ENCODE measurements at places on chromosomes 1 and 21. TPM values are rescaled to one million over a fixed set of nuclear protein-coding genes. Genes with fewer than 3 reads are reported as not detected.

DNA sequence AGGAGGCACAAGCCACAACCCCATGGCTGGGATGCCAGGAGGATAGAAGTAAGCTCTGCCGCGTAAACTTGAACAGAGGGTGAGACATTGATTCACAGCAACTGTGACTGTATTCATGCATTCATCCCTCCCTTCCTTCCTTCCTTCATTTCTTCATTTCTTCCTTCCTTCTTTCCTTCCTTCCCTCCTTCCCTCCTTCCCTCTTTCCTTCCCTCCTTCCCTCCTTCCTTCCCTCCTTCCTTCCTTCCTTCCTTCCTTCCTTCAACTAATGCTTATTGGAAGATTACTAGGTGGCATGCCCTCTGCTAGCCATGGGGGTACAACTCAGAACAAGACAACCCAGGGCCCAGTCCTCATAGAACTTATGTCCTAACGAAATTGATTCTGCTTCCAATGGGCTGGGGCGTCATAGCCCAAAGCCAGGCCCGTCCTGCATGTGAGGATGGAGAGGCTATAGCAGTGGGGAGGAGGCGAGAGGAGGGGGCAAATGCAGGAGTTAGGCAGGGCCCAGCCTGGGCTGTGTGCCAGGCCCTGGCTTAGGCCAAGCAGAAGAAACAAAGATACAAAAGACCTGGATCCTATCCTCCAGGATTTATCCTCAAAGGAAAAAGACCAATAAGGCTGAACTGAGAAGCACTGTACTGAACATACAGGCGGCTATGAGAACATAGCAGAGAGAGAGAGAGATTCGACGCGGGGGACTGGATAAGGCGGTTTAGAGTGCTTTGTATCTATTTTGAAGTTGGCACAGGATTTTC is 24.4 kb upstream of the PAXBP1 start:
- DNase-seq = no peak

- DNase-seq = peak; percentile 55
Measured at GRCh38 chr1:213982672-213983492, 4.9 kb upstream of the PROX1 start.

GRCh38 chr1:4227986-4228385 is 327.9 kb upstream of the C1orf174 start:
- no peak for DNase-seq

DNA sequence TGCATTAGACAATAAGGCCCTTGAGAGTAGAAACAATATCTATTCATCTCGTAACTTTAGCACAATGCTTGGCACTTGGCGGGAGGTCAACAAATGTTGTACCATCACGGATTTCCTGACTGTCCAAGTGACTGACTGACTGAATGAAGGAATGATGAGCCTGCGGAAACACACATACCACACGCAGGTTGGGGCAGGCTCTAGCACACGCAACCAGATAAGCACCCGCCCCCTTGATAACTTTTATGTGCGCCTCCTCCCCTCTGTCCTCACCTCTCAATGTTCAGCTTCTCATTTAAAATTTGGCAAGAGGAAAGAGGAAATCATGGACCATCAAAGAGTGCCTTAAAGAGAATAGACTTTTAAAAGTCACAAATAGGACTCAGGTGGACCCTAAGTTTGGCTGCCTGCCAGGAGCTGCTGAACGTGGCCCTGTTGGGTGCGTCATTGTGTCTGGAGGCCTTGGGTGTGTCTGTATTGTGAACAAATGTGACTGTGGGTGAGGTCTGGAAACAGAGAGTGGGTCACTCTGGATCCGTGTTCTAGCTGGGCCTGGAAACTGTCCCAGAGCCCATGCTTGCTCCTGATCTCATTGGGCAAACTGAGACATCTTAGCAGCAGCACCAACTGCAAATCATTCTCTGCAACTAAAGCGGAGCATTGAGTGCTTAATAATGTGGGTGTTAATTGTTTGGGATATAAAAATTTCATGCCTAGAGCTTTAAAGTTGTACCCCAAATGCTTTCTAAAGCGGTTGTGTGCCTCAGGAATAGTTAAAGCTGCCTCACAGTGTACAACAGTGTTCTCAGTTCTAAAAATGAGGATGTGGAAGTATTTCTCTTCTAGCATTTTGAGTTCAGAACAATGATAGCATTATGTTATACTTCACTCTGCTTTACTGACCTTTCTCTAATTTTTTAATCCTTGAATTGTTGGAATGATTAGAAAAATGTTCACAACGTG is 47.6 kb upstream of the ABCG1 start:
- DNase-seq = no peak

- DNase-seq = no peak
Measured at GRCh38 chr1:192709544-192709943, 73.6 kb downstream of the RGS13 start.

- DNase-seq = no peak
Measured at GRCh38 chr21:44303490-44303981, 3.7 kb downstream of the PFKL start.

GRCh38 chr1:34373912-34374311 is 197.2 kb downstream of the C1orf94 start:
- no peak for DNase-seq

DNA sequence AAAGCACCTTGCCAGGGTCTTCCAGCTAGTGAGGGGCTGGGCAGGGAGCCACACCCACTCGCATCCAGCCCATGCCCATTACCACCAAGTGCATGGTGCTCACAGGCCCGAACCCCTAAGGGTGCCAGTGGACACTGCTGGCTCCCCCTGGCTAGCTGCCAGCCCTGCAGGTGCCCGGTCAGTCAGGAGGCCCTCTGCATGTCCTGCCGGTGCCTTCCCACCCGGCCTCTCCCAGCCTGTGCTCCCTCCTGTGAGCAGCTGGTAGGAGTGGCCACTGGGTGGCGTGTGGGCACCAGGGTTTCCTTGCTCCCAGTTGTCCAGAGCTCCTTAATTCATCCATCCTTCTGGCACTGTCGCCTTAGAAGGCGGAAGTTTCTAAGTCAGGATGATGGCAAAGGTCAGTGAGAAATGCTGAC is 33.4 kb downstream of the QSOX1 start:
- DNase-seq = peak; percentile 44

DNA sequence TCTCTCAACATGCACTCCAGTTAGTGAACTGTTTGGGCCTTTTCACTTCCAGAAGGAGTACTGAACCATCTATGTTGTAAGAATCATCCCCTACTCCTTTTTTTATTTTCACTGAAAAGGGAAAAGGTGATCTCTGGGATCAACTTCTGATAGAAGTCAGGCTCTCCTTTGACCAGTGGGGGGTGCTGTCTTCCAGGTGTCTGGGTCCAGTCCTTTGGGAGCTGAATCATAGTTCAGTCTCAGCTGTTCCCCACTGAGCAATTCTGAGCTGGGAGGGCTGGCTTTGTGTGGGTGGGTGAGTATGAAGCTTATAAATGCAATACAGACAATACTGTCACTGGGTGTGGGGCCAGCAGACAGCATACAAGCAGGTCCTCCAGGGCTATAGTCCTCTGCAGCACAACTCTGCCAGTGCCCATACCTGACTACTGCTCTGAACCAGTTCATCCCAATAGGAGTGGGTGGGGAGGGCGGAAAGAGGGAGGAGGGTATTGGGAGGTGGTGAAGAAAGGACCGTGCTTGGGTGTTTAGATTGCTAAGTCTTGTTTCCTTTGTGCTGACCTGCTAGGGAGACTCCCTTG is 12.5 kb upstream of the SARS1 start:
- peak; percentile 37 for DNase-seq

DNA sequence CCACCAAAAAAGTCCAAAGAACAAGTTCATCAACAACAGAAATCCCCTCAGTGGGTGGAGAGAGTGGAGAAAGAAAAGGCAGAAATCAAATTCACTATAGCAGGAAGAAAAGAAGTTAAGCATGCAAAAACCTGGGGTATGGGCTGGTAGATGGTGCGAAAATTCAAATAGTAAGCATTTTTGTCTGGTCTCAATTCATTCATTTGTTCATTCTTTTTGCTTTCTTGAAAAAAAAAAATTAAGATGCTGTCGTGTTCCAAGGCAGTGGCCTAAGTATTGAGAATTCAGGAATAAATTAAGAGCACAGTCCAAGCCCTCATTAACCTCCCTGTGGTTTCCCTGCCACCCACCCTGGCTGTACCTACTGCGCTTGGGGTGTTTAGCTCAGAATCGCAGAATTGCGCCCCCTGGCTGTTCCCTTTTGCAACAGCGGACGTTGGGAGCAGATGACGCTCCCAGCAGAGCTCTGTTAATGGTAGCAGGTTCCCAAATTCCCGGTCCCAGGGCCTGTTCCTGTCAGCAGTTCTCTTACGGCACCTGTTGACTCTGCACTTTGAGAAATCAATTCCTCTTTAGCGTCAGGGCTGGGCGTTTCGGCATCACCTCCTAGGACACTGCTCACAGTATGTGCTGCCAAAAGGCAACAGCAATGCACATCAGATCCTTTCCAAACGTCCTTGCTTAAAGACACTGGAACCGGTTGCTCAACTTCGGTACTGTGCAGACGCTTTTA is 34.0 kb upstream of the SSX2IP start:
- DNase-seq = no peak

- DNase-seq = no peak
Measured at GRCh38 chr1:202038688-202039346, 28.4 kb downstream of the ELF3 start.

DNA sequence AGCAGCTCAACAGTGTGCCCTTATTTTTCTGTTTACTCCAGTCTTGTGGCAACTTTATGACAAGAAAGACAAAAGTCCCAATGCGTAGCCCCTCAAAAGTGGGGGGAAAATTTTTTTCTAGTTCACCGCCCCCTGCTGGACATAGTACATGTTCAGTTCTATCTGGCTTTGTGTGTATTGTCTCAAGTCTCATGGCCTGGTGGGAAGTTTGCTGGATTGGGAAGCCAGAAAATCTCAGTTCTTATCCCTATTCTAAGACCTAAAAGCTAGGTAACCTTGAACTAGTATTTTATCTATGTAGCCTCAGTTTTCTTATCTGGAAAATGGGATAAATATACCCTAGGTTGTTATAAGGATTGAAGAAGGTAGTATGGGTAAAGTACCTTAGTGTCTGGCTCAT is 55.8 kb upstream of the LDLRAP1 start:
- DNase-seq = no peak

- DNase-seq = peak; percentile 11
Measured at GRCh38 chr1:39727221-39727931, 11.3 kb upstream of the PPIE start.

DNA sequence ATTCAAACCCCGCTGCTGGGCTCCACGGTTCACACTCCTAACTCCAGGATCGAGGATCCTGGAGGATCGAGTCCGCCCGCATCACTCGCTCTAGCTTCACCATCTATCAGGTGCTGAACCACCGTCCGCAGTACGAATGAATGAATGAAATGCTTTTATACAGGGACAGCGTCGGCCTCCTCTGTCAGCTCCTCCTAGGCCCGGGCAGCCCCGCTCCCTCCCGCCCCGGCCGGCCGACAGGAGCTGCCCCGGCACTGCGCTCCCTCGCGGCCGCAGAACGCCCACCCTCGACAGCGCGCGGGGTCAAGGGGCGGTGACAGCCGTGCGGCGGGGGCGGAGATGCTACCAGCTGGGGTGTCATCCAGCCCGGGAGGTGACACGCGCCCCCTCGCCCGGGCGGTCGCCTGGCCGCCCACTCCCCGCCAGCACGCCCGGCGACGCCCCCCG is 520 bp downstream of the ZBTB17 start:
- DNase-seq = peak; percentile 62

DNA sequence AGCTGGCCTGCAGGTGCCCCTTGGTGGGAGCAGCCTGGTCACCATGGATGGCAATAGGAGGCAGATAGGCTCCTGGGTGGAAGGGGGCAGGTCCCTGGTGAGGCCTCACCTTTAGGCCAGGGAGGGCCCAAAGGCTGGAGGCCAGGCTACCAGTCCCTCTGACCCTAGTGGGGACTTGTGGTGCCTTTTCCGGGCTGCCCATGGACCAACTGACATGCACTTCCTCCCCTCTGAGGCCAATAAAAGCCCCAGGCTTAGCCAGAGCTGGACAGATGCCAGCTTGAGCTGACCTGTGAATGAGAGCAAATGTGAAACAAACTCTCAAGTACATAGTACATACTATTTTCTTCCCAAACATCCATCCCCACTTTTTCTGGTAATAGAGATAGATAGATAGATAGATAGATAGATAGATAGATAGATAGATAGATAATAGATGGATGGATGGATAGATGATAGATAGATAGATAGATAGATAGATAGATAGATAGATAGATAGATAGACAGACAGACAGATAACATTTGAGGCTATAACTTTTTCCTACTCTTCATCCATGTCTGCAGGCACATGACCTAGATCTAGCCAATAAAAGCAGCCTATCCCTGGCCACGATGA is 9.2 kb upstream of the CTTNBP2NL start:
- DNase-seq = peak; percentile 27

DNA sequence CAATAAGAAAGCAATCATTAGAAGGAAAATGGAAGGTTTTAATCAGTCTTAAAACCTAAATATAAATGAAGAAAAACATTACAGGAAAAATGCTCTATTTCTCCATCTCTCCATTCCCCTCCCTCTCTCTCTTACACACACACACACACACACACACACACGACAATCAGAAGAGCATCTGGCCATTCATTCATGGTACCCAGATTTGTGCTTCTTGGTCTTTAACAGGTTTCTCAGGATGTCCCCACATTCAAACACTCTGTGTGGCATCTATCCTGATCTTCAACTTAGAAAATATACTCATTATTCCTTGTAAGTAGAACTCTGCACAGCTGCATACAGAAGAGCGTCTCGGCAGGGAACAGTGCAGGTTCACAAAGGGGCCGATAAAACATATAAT is 779 bp downstream of the LRRC40 start:
- peak; percentile 42 for DNase-seq

DNA sequence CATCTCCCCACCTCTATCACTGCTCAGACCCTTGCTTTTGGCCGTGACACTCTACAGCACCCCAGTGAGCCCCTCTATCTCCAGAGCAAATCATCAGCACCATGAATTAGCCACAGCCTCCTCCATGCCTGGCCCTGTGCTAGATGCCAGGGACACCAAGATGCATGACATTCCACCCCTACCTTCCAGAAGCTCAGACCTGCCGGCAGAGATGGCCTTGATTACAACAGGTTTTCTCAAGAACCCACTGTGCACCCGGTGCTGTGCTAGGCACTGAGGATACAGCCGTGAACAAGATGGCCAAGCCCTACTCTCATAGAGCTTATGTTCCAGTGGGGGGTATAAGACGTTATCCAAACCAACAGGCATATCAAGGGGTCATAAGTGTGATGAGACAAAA is 30.6 kb downstream of the CDK18 start:
- no peak for DNase-seq

The KLF17 gene
- not detected for polyA plus RNA-seq

The SYCP1 gene
- polyA plus RNA-seq = not detected

The INTS7 gene
- polyA plus RNA-seq = 9.0 TPM

The GUCA2B gene
- not detected for polyA plus RNA-seq

The TSNAX gene
- polyA plus RNA-seq = 6.3 TPM

The PCP4 gene
- polyA plus RNA-seq = not detected

The DMRTA2 gene
- polyA plus RNA-seq = not detected

The NBPF10 gene
- 0.57 TPM for polyA plus RNA-seq

The PLA2G4A gene
- polyA plus RNA-seq = 7.0 TPM

The HES4 gene
- 30.5 TPM for polyA plus RNA-seq

The CHRM3 gene
- not detected for polyA plus RNA-seq

The OLFML3 gene
- 3.9 TPM for polyA plus RNA-seq

The SV2A gene
- polyA plus RNA-seq = 3.0 TPM

The SLAMF7 gene
- not detected for polyA plus RNA-seq

The COL6A1 gene
- 42.4 TPM for polyA plus RNA-seq

Data from endothelial cell of umbilical vein (primary cell).